H1 (cell line): ENCODE measurements at places on chromosomes 1 and 21.

GRCh38 chr1:80047791-80048190 is 1041.3 kb upstream of the ADGRL4 start:
- DNase-seq: no peak

DNA sequence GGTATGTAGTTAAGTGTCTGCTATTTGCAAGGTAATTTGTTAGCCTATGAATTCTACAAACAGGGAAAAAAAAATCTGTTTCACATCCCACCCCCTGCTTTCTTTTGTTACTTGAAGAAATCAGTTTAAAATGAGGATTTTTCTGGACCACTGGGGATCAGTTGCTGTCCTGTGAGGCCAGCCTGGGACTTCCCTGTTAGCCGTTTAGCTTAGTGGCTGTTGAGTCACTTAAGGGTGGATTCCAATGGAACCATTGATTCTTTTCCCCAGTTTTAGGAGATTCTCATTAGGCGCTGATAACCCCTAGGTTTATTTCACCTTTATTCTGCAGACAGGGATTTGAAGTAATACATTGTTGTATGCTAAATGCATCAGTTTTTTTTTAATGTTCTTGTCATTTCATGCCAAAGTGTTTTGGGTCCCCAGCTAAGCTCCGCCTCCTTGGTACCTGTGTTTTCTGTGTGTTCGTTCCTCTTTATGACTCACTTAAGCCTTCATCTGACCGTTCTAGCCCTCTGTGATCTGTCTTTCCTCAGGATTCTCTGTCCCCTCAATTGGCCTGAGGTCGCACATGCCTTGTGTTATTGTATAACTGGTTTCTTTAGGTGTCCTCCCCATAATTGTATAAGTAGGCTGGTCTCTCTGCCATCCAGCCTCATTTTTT is 59.3 kb downstream of the NOS1AP start:
- no peak for DNase-seq

- DNase-seq: no peak
Observed at GRCh38 chr1:180751921-180752320, 120.1 kb downstream of the XPR1 start.

- no peak for DNase-seq
Observed at GRCh38 chr1:186187601-186188000, 187.5 kb downstream of the TPR start.

GRCh38 chr1:43541721-43542401 is 11.2 kb downstream of the PTPRF start:
- DNase-seq: no peak

GRCh38 chr21:24372506-24372905 is 1234.8 kb downstream of the MRPL39 start:
- no peak for DNase-seq

DNA sequence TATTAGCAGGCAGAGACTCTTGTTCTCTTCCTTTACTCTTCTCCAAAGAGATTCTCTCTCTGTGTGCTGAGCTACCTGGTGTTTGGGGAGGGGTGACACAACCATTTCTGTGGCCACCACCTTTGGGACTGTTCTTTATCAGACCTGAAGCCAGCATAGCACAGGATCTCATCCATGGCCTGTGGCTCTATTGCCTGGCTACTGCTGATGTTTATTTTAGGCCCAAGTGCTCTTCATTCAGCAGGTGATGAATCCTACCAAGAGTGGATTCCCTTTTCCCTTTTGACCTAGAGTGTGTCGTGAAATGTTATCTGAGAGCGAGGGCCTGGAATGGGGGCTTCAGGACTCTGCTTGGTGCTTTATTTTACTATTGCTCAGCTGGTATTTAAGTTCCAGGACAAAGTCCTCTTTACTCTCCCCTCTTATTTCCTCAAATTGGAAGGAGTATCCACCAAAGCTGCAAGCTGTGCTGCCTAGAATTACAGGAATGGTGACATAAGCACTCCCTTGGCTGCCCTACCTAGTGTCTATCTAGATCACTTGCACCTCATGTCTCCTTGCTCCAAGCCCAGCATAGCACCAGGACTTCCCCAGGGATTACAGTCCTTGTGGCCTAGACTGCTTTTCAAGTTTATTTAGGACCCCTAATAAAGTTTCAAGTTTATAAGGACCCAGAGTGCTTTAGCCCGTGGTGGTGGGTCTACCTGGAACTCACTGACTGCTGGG is 94.7 kb upstream of the GPR52 start:
- DNase-seq: no peak

GRCh38 chr1:12001249-12001917 is 17.9 kb upstream of the MIIP start:
- no peak for DNase-seq

DNA sequence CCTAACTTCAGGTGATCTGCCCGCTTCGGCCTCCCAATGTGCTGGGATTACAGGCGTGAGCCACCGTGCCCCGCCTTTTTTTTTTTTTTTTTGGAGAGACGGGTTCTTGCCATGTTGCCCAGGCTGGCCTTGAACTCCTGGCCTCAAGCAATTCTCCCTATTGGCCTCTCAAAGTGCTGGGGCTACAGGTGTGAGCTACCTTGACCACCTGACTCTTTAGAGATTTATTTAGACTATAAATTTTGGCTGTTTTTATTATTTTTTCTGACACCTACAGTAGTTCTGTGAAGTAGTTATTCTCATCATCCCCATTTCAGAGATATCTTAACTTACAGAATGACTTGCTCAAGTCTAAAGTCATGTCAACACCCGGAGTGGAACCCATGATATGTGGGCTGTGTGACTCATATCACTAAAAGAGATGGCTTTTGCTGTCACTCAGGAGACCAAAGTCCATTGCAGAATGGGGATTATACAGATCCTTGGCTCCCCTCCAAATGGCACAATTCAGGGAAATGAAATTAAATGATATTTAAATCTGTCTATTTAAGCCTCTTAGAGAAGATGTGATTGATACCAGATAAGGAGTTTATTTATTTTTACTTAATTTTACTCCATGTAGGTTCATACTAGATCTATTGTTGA is 93.2 kb downstream of the CTH start:
- no peak for DNase-seq

- no peak for DNase-seq
Observed at GRCh38 chr1:186753241-186753640, 73.0 kb upstream of the PTGS2 start.

DNA sequence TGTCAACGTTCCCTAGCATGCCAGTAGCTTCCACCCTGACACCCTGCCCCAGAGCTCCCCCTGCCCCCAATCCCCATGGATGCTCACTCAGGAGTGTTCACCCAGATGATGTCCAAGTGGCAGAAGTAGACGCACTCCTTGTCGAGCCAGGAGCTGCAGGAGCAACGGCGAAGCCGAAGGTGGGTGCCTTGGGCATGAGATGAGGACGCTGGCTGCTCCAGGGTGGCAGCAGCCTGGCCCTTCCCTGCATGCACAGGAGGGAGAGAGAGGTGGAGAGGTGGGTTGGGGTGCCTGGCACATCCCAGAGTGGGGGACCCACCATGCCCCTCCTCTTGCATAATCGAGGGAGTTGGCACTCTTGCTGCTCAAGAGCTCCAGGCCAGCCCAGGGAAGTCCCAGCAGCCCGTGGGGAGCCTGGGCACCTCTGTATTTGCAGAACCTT is 502 bp downstream of the EDN2 start:
- DNase-seq: no peak

- DNase-seq: no peak
Observed at GRCh38 chr1:28091043-28091781, 2.8 kb upstream of the EYA3 start.

DNA sequence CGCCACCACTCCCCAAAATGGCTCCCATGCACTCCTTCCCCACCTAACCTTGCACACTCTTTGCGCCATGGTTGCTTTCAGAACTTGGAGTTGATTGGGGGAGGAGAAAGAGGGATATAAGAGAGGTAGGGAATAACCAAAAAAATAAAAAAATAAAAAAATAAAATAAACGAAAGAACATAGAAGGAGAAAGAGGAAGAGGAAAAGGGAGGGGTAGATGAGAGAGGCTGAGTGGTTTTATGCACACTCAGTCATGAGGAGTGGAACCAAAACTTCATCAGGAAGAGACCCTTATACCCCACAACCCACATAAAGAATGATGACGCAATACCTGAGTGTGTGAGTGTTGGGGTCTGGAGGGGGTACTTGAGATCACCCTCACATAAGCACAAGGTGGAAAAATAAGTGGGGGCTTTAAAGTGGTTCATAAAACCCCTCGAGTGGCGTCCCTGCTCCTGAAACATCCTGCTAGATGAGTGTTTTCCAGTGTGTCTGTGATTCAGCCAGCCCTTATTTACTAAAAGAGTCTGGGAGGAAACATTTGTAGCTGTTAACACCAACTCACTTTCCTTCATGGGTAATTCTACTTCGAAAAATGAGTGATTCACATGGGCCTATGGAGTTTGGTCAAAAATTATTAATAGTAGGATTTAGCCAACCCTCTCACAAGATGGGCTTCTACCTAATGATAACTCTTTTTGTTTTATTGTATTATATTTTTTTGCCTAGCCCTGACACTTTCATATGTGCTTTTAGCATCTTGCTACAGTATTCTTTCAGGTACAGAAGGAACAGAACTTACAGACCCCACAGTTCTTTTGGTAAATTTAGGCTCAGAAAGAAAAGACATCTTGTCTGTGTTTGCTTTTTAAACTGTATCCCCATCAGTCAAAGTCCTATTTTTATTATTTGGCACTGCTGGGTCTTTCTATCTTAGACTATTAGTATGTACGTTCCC is 5.2 kb downstream of the SLAMF1 start:
- no peak for DNase-seq

DNA sequence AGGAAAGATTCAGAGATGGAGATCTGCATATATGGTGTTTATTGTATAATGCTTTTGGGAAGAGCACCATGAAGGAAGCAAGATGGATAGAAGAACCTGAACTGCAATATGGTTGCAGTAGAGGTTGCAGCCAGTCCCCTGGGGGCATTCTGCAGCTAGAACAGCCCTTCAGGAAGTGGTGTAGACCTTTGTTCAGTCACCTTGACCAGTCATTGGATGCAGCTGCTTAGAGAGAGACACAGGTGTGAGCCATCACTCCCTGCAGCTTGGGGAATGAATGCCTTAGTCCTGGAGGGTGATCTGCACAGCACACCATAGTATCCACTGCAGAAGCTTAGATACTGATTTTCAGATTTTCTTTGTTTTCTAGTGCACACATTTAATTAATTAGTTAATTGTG is 42.3 kb downstream of the NEK7 start:
- DNase-seq: no peak

DNA sequence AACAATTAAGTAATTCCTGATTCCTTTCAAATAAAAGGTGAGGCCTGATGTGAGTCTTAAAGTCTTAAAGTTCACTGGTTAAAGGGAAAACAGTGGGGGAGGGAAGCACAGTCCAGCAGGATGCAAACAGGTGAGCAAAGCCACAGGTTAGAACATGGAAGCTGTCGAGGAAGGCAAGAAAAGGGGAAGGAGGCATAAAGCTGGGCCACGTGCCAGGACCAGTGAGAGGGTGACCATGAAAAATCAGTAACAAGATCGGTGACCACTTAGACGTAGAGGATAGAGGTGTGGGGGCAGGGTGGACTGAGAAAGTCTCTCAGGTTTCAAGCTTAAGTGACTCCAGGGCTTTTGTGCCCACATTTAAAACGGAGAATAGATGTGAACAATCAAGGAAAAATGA is 231.3 kb downstream of the SETD4 start:
- DNase-seq: no peak

- peak; percentile 87 for DNase-seq
Observed at GRCh38 chr1:98661544-98662355, at the start of gene SNX7. Gene SNX7, plus strand, starts transcription at chr1:98661721. Its CDS starts 11 bp downstream, at chr1:98661732.

DNA sequence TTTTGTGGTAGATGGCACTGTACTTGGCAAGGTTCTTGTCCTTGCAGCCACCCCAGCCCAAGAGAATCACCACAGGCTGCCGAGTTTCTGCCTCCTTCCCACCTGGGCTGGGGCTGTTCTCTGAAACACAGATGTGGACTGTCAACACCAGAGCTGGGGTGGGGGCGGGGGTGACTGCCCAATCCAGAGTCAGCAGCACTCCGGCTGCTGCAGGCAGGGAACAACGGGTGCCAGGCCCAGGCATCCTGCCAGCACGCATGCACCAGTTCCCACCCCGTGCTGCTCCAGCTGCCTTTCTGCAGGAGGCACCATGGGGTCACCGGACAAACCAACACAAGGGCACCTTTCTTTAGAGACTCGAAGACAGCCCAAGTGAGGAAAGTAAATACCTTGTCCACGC is 14.1 kb downstream of the TMEM53 start:
- no peak for DNase-seq

GRCh38 chr21:31945141-31945540 is 72.3 kb downstream of the HUNK start:
- no peak for DNase-seq

GRCh38 chr1:204335085-204335484 is 24.6 kb downstream of the PLEKHA6 start:
- DNase-seq: no peak

GRCh38 chr1:40708750-40709099 is 17.2 kb downstream of the NFYC start:
- no peak for DNase-seq

DNA sequence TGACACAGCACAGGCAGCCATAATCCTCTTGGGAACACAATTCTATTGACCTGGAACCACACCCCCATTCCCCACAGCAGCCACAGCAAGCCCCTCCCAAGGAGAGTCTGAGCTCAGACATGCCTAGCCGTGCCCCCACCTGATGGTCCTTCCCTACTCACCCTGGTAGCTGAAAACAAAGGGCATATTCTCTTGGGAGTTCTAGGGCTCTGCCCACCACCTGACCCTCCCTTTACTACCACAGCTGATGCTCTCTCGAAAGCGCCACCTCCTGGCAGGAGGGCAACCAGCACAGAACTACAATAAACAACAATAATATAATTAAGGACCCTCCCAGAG is 184.8 kb upstream of the COA6 start:
- peak; percentile 64 for DNase-seq

DNA sequence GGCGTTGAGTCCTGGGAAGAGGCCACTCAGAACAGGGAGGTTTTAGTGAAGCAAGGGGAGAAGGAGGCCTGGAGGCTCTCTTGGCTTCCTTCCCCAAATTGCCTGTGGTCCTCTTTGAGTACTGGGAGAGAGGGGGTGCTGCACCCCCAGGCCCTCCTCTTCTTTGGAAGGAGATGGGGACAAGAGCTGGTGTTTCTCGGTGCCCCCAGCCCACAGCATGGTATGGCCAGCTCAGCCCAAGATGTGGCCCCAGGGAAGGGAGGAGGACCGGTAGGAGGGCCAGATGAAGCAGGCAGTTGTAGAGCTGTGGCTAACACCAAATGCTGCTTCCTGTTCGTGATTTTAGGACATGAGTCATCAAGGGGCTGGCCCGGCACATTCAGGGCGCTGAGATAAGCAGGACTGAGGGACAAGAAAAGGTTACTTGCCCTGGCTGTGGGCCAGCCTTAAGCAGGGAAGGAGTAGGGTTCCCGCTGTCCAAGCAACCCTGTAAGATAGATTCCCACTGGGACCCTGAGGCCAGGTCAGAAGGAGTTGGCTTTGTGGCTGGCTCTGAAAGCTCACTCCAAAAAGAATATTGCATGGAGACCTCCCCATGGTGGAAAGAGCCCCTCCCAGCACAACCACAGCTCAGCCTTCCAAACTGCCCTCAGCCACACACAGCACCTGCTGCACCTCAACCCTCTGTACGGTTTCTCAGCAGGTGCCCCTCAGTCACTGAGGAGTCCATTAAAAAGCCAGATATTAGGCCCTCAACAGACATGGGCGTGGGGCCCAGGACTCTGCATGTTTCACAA is 4.9 kb upstream of the TNFRSF1B start:
- DNase-seq: no peak
